CD4-positive, alpha-beta T cell treated with Interferon gamma for 1 hour (primary cell): ENCODE measurements at places on chromosomes 2 and 18.

- DNase-seq: no peak
Observed at GRCh38 chr2:143524559-143525401, 395.6 kb downstream of the ARHGAP15 start.

GRCh38 chr2:121297217-121297830, 12.3 kb upstream of the TFCP2L1 start:
- no peak for DNase-seq

DNA sequence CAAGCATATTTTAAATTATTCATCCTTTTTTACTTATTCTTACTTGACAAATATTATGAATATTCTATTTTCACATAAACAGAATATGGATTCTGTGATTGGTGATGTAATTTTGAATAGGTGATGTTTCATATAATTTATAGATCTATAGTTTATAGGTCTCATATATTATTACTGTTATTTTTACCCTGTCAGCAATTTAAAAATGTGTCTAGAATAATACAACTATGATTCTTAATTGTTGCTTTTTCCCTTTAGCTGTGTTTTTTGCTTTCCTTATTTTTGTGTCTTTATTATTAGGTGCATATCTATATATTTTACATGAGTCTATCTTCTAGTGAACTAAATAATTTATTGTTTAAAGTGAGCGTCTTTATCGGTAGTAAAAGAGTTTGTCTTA, 226.7 kb upstream of the FSIP2 start:
- no peak for DNase-seq

GRCh38 chr2:120593921-120594686, 141.6 kb upstream of the GLI2 start:
- DNase-seq: no peak

GRCh38 chr18:51370996-51371395, 173.5 kb upstream of the MEX3C start:
- DNase-seq: no peak

- DNase-seq: no peak
Observed at GRCh38 chr2:174591740-174592139, 5.9 kb downstream of the WIPF1 start.

- peak; percentile 81 for DNase-seq
Observed at GRCh38 chr2:47520825-47521665, 118.1 kb downstream of the MSH2 start.

GRCh38 chr18:8893221-8893620, 187.9 kb downstream of the MTCL1 start:
- no peak for DNase-seq

DNA sequence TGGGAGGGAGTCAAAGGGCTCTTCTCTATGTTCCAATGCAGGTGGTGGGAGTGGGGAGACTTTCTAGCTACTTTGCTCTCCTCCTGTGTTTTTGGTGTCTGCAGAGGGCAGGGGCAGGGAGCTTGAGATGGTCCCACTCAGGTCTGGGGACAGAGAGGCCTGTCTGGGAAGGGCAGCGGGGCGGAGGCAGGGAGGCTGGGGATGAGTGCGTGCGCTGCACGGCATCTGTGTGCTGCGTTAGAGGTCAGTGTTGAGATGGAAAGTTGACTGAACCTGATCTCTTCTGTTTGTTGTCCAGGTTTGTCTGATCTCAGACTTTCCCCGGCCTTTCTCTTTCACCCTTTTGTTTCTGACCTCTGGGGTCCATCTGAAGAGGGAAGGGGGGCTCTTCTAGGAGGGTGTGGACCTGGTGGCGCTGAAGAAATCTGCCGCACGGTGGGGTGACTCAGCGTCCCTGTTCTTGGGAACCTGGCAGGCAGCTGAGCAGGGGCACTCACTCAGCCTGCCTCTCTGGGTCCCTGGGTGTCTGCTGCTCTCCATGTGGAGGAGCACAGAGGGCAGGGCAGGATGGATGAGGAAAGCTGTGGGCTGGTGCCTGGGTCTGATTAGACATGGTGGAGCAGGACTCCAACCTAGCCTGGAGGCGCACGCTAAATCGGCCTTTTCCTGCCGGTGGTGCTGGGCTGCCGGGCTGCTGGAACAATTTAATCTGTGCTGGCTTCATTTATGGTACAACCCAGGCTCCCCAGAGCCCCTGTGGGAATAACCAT, 24.1 kb downstream of the IGFBP2 start:
- DNase-seq: no peak

- peak; percentile 58 for DNase-seq
Observed at GRCh38 chr2:11753886-11754699, 7.7 kb downstream of the LPIN1 start.

DNA sequence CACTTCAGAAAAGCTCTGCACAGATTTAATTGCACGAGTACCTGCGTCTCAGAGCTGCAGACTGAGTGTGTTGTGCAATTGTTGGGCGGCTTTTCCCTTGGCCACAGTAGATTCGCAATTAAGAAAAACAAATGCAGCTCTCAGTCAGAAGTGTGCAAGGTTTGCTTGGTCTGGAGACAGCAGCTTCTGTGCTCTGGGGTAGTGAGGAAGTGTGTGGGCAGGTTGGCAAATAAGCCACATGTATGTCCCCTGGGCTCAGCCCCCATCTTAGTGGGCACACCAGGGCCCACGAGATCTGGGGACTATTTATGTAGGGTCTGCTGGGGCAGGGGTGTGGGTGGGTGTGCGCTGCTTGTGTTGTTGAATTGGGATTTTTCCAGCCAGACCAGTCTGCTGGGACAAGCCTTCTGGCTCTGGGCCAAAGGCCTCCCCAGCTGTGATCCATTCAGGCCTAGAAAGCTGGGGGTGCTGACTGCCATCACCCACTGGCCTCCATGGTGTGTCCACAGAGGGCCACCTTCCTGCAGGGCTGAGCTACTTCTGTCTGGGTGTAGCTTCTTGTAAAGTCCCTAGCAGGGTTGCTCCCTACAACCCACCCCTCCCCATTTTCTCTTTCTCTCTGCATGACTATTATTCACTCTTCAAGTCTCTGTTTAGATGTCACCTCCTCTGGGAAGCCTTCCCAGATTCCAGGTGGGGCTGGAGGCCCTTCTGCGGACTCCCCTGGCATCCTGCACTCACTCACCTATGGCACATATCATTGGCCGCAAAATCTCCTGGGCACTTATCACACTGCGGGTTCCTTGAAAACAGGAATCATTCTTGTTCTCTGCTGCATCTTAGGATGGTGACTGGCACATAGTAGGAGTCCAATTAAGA, 67.8 kb downstream of the ODC1 start:
- DNase-seq: no peak

DNA sequence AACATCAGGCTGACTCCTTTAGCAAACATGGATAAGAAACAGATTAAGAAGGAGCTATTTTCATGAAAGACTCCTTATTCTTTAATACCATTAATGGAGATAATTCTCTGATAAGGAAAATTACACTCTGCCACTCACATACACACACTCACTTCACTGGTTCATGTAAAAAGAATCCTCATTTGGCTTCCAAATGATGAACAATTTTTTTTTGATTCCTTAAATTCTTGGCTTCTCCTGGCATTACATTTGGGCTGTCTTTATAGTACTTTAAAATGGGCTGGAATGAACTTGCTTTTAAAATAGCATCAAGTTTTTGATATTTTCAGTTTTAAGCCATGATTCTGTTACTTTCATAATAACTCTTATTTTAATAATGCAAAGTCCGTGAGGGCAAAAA, 328.6 kb downstream of the SLC8A1 start:
- DNase-seq: no peak

DNA sequence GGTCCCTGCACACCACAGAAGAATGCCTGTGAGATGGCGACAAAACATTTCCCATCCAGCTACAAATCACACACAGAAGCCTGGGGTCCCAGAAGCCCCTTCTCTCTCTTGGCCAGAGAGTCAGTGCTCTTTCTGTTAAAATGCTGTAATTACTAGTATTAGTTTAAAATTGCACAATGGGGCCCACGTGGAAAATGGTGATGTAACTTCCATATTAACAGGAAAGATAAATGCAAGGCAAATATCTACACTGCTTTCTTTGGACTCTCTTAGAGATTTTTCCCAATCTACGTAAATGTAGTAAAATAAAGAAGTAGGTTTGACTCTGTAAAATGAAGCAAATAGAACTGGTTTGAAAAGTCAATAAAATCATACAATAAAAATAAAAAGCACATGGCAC, 113.9 kb upstream of the TFCP2L1 start:
- no peak for DNase-seq

DNA sequence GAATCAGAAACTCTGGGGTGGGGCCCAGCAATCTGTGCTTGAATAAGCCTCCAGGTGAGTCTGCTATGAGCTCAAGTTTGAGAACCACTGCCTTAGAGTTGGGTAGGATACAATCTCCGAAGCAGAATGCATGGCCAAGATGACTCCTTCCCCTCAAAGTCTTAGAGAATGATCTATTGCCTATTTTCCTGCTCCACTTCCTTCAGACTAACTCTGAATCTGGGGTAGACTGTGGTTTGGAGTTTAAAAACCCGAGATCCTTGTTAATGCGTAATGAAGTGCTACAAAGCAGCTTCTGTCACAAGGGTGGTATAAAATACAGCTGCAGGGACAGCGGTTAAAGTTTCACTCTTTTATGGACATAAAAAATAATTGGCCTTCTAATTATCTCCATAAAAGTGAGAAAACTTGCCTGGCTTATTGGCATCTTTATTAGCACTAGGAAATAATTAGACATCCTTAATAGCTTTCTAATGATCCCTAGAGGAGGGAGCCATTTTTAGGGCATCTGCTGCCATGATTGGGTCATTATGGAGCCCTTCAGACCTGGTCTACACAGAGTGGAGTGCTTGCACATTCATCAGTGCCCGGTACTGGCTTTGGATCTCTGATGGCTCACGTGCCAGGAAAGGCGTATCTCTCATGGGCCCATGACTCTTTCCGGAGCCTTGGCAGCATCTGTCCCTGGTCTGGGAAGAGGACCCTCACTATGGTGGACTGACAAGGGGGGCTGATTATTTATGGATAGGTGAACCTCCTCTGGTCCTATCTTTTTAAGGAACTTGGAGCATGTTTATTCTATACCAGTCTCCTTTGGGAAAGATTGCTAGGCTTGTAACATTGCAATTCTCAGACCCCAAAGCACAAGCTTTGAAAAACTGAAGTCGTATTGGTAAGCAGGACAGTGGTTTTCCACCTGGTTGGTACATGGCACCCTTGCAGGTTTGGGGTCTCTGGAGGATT, 28.2 kb downstream of the SIX2 start:
- no peak for DNase-seq

DNA sequence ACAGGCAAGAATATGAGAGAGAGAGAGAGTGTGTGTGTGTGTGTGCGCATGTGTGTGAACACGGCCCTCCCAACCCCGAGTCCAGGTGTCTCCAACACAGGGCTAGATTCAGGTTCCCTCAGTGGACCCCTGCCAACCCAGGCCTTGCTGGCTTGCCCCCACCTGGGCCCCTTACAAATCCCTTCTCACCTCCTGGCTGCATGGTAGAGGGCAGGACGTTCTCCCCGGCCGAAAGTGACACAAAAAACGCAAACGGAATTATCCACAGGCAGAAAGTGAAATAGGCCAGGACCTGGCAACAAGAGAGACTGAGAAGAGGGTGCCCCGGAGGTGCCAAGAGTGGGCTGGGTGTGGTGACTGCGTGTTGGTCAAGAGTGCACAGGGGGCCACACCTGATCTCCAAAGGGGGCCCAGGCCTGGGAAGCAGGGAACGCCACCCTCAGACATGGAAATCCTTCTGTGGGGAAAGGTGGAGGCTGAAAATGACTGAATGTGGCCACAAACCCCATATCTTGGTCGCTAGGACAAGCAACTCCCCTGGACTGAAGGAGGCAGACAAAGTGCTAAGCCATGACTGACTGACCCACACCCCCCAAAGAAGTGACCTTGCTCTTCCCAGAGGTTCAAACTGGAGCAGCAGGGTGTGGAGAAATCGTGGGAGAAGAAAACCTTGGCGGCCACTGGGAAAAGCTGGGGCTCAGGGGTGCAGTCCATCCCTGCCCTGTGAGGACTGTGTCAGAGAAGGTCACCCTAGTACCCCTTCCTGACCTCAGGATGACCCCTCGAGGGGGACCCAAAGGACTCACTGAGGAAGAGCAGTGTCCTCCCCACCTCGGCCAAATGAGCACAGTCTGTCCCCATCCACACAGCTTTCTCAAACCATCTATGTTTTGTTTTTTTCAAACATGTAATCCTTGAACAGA, 5.7 kb downstream of the TEX261 start:
- no peak for DNase-seq

GRCh38 chr18:32801228-32801627, 28.4 kb upstream of the KLHL14 start:
- DNase-seq: no peak

- no peak for DNase-seq
Observed at GRCh38 chr18:48393776-48394175, 15.4 kb downstream of the ZBTB7C start.

GRCh38 chr2:182852801-182853200, 13.6 kb downstream of the FRZB start:
- no peak for DNase-seq

DNA sequence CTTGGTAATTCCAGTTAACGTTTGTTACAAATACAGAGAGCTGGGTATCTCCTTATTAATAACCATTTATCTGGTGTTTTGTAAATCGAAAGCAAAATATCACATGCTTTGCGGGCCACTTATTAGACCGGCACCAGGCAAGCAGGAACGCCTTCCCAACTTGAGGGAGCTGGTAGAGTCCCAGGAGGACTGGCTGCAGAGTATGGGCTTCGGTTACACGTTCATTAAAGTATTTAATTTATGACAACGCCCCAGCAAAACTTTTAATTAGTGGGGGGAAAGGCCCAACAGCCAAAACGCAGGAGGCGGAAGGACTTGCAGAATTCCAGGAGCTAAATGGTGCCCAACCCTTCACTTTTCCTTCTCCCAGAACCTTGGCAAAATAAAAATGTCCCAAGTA, 3.7 kb downstream of the SMAD7 start:
- DNase-seq: no peak

DNA sequence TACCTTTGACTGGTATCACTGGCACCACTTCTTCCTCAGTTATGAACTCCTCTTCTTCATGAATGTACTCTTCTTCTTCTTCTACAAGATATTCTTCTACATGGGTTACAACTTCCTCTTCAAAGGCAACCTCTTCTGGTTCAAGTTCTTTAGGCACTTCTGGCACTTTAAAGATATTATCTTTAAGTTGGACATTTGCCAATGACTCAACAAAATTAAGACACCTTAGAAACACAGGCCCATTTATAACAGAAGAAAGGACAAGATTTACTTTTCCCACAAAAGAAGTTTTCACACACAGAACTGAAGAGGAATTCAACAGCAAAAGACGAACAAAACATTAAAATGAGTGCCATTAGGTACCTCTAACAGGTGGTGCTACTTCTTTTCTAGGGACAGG, 127.3 kb downstream of the TTN start:
- DNase-seq: no peak

GRCh38 chr2:127735044-127735443, 33.7 kb downstream of the SFT2D3 start:
- no peak for DNase-seq

DNA sequence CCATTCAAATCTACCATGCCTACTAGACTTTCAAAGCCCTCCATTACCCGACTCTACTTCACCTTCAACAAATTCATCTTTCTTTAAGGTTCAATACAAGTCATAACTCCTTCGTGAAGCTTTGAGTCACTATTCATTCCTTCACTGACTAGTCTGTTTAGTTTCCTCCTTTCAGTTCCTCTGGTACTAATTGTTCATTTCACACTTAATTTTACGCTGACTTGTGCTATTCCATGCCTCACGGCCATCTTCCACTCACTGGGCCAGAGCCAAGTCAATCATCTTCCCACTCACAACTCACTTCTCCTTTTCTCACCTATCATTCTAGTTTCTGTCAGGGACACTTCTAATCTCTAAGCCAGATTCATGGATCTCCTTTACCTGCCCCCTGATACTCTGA, 136.2 kb downstream of the MTX2 start:
- no peak for DNase-seq

GRCh38 chr2:121736140-121736461, 574 bp downstream of the NIFK start:
- no peak for DNase-seq
